ENCODE measurements at places on chromosomes 13 and 19.

DNA sequence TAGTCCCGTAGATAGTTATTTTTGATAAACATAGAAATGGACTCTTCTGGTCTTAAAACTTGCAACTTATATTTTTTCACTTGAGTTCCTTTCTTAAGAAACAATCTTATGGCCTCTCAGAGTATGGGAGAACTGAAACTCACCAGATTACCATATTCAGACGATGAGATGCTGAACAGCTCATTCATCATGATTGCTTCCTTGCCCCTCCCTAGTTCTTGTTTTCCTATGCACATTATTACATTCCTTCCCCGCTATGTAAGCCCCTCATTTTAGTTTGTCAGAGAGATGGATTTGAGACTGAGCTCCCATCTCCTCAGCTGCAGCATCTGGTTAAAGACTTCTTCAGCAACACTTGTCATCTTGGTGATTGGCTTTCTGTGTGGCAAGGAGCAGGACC is 158.5 kb downstream of the SLITRK6 start:
- no peak for DNase-seq

DNA sequence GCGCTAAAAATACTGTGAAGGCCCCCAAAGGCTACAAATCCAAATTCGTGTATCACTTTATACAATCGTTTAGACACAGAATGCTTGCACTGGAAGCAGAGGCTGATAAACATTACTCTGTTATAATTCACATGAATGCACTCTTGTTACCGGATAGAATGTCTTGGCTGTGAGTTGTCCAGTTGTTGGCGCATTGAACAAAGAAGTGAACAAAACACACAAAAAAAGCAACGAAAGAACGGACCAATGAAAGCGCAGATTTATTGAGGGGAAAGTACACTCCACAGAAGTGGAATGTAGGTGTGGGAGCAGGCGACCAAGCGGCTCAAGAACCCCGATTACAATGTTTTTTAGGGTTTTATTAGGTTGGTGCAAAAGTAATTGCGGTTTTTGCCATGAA is 529 bp upstream of the ZNF418 start:
- DNase-seq, result no peak

DNA sequence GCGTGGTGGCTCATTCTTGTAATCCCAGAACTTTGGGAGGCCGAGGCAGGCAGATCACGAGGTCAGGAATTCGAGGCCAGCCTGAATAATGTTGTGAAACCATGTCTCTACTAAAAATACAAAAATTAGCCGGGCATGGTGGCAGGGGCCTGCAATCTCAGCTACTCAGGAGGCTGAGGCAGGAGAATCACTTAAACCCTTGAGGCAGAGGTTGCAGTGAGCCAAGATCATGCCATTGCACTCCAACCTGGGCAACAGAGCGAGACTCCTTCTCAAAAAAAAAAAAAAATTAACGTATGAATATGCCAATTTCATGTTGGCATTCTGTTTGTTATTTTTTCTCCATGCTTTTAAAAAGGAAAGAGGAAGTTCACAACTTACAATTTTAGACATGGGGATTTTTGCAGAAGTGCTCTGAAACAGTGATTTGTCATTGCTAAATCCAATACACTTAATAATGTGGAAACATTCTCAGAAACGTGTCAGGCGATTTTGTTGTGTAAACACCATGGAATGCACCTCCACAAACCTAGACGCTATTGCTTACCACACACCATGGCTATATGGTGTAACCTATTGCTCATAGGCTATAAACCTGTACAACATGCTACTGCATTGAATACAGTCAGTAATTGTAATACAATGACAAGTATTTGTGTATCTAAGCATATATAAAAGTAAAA is 115.9 kb upstream of the PCDH20 start:
- no peak for DNase-seq

GRCh38 chr13:23811366-23812062 is 77.7 kb downstream of the MIPEP start:
- DNase-seq, result no peak

DNA sequence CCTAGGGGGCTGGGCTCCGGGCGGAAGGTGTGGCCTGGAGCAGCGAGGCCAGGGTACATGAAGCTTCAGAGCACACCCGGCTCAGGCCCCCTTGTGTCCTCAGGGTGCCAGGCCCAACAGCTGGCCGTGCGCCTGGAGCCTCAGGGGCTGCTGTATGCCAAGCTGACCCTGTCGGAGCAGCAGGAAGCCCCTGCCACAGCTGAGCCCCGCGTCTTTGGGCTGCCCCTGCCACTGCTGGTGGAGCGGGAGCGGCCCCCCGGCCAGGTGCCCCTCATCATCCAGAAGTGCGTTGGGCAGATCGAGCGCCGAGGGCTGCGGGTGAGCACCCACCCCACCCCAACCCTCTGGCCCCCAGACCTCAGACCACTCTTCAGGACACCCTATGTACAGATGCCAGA is 3.2 kb downstream of the SYDE1 start:
- no peak for DNase-seq

GRCh38 chr19:1523412-1524286 is at the start of gene PLK5:
TSS of gene PLK5 (plus strand) at chr19:1524077. CDS start at chr19:1526997, 2,920 bp downstream.
- no peak for DNase-seq

GRCh38 chr13:33846303-33847062 is 28.5 kb downstream of the RFC3 start:
- DNase-seq, result no peak

DNA sequence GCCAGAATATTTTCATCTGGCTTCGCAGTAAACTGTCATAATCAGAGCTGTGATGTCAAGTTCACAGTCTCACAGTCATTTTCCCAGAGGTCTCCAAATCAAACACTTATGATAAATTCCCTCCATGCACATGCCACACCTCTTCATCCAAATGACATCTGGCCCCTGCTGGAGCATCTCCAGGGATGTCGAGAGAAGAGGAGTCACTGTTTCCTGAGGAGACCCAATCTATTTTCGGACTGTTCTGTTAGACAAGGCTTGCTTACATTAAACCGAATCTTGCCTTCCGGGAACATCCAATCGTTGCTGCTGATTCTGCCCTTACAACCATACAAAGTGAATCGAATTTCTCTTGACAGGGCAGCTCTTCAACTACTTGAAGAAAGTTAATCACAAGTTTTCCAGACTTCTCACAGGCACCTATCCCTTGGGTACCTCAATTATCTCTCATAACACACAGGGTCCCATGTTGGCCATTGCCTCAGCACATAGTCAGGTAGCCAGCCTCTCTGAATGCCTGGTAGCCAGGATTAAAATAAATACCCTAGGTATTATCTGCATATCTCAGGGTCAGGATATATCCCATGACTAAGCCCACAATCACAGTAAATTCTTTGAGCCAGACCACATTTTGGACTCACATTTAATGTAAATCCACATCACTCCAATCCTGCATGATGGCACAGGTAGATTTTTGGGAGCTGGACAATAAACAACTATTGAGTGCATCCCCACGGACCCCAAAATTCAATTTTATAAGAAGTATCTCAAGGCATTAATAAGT is 182.5 kb downstream of the ABCC4 start:
- DNase-seq, result no peak

DNA sequence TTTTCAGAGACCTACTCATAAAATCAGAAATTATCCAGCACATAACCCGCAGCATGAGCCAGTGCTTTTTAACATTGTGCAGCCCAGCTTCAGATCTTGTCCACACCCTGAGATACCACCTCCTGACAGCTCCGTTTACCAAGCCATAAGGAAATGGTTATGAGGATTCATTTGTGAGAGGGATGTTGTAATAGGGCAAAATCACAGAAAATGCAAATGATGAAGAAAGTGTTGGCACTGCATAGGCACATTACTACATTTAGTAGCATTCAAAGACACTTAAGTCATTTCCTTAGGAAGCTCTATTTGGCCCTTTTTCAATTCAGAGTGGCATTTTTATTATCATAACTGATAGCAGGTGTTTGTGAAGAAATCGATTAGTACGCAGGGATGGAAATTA is 277.5 kb downstream of the DNAJC15 start:
- no peak for DNase-seq
